ENCODE measurements at places on chromosomes 7 and 10.

DNA sequence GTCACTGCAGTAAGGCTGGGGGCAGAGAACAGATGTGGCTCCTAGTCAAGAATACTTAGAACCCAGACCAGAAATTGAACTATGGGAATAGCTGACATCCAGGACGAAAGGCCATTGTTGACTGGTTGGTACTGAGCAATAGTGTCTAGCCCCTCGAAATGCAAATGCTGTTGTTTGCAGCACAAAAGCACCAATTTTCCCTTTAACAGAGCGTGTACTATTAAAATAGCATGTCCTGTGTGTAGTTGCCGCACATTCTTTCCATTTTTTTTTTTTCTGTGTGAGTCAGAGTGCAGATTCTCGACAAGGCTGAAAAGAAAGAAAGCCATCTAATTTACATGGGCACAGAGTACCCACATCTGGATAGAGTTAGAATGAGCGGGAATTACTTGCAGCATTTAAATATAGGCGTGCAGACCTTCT, 302.4 kb downstream of the PTEN start:
- no peak for DNase-seq

DNA sequence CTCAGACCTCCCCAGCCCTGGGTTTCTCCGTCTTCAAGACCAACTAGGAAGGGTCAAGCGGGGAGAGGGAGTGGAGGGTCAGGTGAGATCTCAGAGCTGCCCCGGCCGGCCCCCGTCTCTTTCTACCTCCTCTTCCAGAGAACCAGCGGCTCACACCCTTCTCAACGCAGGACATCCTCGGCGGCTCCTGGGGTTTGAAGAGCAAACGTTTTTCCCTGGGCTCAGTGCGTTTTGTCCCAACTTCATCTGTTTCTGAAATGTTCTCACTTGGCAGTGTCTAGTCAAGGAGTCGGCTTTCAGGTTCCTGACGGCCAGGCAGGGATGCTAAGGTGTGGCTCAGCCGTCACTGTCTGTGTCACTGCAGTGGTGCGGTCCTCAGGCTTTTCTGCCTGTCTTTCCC, 416.4 kb upstream of the FOXK1 start:
- DNase-seq = no peak

GRCh38 chr10:80161321-80162083, 29.0 kb downstream of the PLAC9 start:
- DNase-seq = peak; percentile 31

DNA sequence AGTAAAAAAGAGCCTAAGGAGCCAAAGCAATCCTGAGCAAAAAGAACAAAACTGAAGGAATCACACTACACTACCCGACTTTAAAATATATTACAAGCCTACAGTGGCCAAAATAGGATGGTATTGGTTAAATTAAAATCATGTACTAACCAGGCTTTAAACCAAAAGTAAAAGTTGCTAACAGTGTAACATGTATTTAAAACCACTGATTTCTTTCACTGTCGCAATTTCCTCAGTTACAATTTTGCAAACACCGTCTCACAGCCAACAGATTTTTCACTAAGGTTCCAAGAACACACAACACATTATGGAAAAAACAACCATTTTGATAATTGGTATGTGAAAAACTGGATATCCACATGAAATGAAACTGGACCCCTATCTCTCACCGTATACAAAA, 74.0 kb downstream of the JMJD1C start:
- no peak for DNase-seq
